ENCODE measurements at places on chromosomes 12 and 14.

GRCh38 chr14:34087571-34087970, 136.7 kb upstream of the EGLN3 start:
- no peak for DNase-seq

GRCh38 chr12:13428538-13429265, 232.2 kb downstream of the EMP1 start:
- DNase-seq: no peak

- no peak for DNase-seq
These were observed 99.8 kb downstream of the TGFB3 start for GRCh38 chr14:75881994-75882393.

GRCh38 chr14:68853749-68854148, 60.9 kb upstream of the ZFP36L1 start:
- DNase-seq: no peak

DNA sequence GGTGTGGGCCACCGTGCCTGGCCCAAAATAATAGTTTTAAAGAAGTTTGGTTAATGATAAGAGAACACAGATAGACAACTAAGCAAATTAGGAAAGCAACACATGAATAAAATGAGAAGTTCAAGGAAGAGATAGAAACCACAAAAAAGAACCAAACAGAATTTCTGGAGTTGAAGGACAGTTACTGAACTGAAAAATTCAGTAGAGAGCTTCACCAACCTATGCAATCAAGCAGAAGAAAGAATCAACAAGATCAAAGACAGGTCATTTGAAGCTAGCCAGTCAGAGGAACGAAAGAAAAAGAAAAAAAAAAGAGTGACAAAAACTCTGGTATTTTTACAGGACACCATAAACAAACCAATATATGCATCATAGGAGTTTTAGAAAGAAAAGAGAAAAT, 15.4 kb upstream of the KRT83 start:
- DNase-seq: no peak

- DNase-seq: no peak
These were observed 2.5 kb downstream of the PLEKHG3 start for GRCh38 chr14:64706593-64707193.

GRCh38 chr12:5514016-5514415, 82.1 kb downstream of the NTF3 start:
- DNase-seq: no peak

DNA sequence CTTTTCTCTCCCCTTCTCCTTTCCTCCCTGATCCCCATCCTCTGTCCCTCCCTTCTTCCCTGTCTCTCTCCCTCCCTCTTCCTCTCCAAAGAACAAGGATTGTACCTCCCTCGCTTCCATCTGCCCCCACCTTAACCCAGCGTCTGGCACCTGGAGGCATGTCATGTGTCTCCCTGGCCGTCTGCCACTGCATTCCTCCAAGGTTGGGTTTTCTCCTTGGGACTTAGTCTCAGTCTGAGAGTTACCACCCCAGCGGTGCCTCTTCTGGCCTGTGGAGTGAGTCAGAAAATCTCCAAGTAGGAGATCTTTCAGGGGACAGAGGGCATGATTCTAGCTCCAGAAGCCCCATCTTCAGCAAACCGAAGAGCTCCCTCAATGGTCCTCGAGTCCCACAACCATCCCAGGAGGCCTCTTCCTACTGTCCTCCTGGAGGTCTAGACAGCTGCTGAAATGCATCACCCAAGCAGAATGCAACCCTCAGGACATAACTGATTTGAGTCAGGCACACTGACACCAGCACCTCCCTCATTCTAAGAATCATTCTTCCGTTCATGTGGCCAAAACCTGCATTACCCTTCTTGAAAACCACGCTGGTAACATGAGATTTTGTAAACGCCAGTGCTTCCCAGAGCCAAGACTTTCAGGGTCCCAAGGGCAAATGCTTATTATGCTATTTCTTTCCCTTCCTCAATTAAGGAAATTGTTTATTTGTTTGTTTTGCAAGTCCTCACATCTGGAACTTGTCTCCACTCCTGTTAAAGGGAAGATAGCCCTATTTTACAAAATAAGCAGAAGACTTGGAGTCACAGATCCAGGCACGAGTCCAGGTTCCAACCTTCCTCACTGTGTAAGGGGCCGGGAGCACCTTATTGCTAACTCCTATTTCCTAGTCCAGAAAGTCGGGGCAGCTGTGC, 463.2 kb downstream of the BCL11B start:
- no peak for DNase-seq

GRCh38 chr12:104249017-104249416, 33.4 kb downstream of the TXNRD1 start:
- no peak for DNase-seq

DNA sequence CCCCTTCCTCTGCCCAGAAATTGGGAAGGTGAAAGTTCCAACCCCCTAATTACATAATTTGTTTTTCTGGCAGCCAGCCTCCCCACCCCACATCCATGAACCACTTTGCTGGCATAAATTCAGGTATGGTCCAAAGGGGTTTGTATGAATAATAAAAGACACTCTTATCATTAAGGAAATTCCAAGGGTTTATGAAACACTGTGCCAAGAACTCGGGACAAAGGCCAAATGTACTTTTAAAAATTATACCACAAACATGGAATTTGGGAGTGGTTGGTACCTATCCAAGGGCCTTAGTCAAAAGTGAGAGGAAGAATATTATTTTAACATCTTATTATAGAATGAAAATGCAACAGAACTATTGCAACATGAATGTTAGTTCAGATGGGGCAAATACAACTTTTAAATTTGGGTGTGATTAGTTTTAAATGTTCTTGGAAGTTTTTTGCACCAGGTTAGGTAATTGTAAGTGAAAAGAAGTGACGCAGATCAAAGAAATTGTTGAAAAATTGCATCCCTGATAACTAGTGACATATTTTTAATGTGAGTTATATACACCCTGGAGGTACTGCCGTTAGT, 217.8 kb downstream of the TMEM117 start:
- no peak for DNase-seq

- DNase-seq: no peak
These were observed 266.2 kb downstream of the TMTC2 start for GRCh38 chr12:82952946-82953345.

- no peak for DNase-seq
These were observed 40.2 kb downstream of the RIC8B start for GRCh38 chr12:106814714-106815113.

DNA sequence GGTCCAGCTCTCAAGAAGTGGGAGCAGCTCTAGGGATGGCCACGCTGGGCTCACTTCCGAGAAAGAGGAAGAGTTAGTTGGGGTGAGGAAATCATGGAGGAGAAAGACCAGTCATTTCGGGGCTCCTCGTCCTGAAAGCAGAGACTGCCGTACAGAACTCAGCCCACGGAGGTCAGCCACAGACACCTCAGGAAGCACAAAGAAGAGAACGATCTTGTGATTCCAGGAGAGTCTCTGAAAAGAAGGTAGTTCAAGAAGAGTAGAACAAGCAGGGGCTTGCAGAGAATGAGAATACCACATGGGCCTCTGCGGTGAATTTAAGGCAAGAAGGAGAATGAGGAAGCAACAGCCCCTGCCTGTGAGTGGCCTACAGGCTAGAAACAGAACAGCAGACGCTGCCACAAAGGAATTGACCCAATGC, 311.9 kb downstream of the CACNA1C start:
- no peak for DNase-seq

DNA sequence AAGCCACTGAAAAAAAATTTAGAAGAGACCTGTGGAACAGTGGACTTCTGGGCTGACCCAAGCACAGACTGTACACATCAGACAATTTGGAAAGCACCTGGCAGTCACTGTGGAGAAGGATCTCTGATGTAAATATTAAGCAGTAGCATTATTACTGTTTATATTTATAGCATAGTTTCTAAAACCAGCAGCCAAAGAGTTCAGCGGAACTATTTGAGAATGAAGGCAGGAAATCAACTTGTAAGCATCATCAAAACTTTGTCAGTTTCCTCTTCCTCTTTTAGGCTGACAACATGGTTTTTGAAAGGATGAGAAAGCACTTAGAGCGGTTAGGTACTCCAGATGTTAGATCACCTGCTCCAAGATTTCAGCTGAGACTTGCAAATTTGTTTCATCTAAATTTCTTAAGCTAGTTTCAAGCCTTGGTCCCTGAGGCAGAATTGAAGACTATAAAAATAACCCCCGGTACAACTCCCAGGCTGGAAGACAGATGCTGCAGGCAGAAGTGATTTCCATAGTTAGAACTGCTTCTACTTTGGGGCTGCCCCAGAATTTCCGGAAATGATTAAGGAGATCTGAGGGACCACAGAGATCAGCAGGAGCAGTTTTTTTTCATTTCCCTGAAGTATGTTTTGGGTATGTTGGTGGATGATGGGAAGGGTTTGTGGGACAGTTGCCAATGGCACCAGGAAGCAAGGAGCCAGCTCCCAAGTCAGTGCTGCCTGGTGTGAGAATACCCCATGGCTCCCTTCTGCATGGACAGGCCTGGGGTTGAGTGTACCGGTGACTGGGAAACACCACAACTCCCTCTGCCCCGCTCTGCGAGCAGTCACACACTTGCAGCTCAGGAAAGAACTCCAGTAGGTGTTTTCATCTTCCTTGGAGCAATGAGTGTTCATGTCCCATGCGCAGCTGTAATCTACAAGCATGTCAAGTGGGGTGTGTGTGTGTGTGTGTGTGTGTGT, 354.5 kb downstream of the NUAK1 start:
- DNase-seq: no peak

GRCh38 chr14:72699852-72700257, 194.0 kb downstream of the DPF3 start:
- DNase-seq: no peak

DNA sequence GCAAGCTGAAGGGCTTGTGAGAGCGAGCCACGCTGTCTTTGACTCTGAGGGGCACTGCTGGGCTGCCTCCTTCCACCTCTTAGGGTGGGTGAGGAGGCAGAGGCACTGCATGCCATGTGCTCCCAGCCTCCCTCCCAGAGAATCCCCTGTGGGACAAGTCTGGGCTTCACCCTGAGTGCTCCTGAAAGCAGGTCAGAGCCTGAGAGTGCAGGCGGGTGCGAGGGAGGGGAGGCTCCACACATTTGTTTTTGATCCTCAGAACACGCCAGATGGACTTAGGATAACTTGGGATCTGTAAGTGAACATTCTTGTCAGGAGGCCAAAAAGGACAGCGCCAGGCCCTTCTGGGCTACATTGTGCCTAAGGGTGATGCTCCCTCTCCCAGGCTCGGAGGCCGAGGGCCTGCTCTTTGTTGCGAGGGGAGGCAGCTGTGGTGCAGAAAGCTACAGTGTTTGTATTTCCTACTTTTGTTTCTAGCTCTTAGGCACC, 155.4 kb downstream of the TMX1 start:
- no peak for DNase-seq

- no peak for DNase-seq
These were observed 127.7 kb upstream of the SFSWAP start for GRCh38 chr12:131583090-131583712.

DNA sequence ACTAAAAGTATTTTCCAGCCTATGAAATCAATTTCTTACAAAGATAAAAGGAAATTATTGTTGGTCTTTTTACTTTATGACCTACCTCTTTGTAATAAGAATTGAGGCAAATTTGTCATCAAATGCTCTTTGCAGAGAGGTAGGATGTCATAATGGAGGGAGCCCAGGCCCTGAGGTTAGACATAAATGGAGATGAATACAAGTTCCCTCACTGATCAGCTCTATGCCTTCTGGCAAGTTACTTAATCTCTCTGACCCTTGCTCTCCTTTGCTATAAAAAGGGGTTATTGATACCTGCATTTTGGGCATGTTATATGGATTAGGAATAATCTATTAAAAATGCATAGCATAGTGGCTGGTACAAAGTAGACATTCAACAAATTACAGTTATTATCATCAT, 146.9 kb upstream of the KRR1 start:
- DNase-seq: no peak

- no peak for DNase-seq
These were observed 48.9 kb downstream of the BDKRB1 start for GRCh38 chr14:96304956-96305355.

- no peak for DNase-seq
These were observed 3.8 kb upstream of the ASIC1 start for GRCh38 chr12:50053583-50053982.

DNA sequence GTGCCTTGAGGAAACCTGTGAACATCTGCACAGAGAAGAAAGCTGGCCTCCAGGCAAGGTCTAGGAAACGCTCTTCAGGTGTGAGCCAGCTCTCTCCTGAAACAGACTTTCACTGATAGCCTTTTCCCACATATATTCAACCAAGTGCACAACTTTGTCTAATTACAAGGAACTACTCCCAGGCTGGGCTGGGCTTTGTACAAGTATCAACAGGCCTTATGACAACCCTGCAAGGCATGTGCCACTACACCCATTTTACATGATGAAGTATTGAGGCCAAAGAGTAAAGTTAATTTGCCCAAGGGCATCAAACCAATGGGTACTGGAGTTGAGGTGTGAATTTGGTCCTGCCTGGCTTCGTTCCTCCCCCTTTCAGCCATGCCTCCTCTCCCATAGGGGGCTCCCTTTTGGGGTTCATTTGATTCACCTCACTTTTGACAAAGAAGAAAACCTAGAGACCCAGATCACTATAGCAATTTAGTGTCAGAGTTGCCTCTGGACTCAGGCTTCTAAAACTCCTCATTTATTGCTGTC, 2.1 kb downstream of the CSRP2 start:
- no peak for DNase-seq

DNA sequence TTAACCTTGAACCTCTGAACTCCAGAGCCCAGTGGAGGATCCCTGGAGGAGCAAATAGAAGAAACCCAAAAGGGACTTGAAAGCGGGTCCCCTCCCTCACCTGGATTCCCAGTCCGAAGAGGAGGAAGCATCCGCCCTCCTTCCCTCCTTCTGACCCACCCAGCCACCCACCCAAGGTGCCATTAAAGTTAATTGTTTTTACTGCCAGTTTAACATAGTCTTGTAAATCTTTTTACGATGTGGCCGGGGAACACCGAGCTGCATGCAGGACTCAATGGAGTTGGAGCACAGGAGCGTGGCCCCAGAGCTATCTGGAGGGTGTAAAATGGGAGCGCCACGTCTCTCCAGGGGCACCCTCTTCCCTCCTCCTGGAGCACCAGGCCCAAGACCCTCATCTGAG, 49.9 kb upstream of the TBX3 start:
- DNase-seq: no peak

DNA sequence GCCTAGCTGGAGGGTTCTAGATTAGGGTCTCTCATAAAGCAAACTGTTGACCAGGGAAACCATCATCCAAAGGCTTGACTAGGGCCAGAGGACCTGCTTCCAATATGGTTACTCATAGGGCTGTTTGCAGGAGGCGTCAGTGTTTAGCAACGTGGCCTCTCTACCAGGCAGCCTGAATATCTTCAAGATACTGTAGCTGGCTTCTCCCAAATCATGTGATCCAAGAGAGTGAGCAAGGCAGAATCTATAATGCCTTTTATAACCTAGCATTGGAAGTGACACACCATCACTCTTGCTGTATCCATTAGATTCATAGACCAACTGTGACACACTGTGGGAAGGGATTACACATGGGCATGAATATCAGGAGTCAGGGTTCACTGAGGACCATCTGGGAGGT, 17.3 kb downstream of the TPH2 start:
- no peak for DNase-seq
